Lower lobe of right lung (tissue), 2 donors: ENCODE measurements at places on chromosomes 3 and 15.

- DNase-seq = no peak
These were observed 125.7 kb downstream of the FBLN2 start for GRCh38 chr3:13674538-13675185.

DNA sequence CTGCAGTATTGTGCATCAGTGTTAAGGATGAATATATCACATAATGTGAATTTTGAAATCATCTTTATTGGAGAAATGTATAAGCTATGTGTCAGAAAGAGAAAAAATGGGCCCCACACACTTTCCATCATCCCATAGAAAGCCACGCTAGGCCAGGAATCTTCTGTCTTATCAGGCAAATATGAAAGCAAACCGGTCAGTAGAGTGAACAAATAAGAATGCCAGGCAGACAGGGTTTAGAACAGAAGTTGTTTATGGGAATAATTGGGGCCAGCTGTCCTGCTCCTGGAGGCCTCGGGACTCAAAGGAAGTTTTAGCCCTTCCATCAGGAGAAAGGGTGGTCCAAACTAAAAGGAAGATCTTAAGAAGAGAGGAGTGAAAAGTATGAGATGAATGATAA, 39.5 kb downstream of the ZNF280D start:
- no peak for DNase-seq

DNA sequence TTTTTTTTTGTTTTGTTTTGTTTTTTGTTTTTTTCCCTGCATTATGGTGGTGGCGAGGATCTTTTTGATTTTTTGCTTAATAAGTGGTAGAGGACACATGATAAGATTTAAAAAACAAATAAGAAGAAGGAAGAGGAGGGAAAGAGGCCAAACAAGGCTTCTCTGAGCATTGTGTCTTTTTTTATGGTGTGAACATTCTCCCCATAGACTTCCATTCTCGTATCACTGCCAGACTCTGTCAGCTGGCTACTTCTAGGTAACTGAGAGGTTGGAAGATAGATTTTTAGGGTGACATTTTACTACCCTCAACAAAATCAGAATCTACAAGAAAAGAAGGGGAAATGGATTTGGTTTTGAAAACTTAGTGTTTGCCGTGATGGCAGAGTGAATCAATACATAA, 3.8 kb downstream of the NLGN1 start:
- DNase-seq = no peak

GRCh38 chr3:36175916-36176461, 204.3 kb upstream of the STAC start:
- DNase-seq = no peak
